Activated naive CD4-positive, alpha-beta T cell treated with anti-CD3 and anti-CD28 coated beads, Interleukin-2, amount 50 U/mL, for 16 hours (primary cell): ENCODE measurements at places on chromosomes 3 and 15.

DNA sequence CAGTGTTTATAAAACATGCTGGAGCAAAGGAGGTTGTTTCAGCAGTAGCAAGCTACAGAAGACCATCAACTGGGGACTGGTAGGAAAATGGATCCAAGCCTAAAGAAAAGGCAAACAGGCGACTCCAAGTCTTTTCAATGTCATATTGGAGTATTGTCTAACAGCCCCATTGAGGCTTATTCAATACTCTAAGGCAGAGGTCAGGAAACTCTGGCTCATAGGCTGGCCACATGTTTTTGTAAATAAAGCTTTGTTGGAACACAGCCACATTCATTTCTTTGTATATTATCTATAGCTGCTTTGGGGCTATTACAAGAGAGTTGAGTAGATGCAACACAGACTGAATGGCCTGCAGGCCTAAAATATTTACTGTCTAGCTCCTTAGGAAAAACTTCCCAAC lies 77.5 kb downstream of the RPL22L1 start:
- DNase-seq, result no peak

- DNase-seq, result no peak
These were observed 194.2 kb downstream of the EBLN2 start for GRCh38 chr3:73255609-73256029.

DNA sequence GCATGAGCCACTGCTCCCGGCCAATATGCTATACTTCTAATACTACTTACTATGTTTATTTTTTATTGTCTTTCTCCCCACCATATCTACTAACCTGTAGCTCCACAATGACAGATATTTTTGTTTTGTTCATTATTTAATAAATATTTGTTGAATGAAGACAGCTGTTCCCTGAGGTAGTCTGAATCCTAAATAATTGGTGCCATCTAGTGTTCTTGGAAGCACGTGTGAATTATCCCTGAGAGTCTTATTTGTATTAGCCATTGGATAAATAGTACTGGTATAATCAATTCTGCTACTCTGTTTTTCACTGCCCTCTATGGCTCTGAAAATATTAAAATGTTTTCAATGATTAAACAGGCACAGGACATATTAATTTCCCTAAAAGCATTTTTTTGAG lies 5.6 kb upstream of the APPL1 start:
- no peak for DNase-seq

GRCh38 chr3:170044795-170045244 lies 7.0 kb downstream of the GPR160 start:
- DNase-seq, result no peak

- no peak for DNase-seq
These were observed 390.5 kb downstream of the GABRG3 start for GRCh38 chr15:27361438-27361837.
